ENCODE measurements at places on chromosomes 3 and 15.

DNA sequence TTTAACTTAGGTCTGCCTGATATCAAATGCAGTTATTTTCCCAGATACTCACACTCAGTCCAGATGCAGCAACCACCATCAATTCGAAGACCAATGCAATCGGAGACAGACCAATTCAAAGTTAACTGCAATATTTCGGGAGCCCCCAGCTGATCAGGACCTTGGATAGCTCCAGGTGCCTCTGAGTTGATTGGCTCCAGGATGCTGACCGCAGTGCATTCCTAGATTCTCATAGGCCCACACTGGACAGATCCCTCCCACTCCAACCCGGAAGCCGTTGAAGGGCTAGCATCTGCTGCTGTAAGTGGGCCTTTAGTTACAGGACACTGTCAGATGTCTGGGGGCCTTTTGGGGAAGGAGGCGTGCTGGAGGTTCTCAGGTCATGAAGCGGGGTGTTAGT lies 89.5 kb upstream of the ATP2B2 start:
- DNase-seq = peak; percentile 82

GRCh38 chr3:9507586-9508578 lies 45.7 kb downstream of the LHFPL4 start:
- no peak for DNase-seq

- DNase-seq = no peak
Observed at GRCh38 chr15:44796508-44796907, 60.2 kb downstream of the TRIM69 start.

GRCh38 chr3:14121859-14122258 lies 2.8 kb downstream of the CHCHD4 start:
- no peak for DNase-seq

- no peak for DNase-seq
Observed at GRCh38 chr3:14130707-14131106, 5.9 kb downstream of the TMEM43 start.

- no peak for DNase-seq
Observed at GRCh38 chr3:127014536-127015281, 31.8 kb downstream of the PLXNA1 start.

DNA sequence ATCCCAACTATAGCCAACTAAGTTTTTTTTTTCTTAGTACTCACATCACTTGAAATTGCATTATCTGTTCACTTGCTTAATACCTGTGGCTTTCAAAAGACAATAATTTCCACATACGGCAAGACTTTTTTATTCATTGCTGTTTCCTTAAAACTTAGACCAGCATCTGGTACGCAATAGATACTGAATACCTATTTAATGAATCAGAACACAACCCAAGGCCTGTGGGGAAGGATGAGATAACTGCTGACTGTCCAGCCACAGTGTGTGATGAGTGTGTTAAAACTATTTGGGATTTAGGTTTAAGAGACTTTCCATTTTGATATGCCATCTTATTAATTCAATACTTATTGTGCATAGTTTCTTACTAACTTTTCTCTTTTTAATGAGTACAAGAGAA lies 988.7 kb downstream of the NTRK3 start:
- peak; percentile 24 for DNase-seq

GRCh38 chr3:115912372-115912771 lies 289.1 kb downstream of the GAP43 start:
- DNase-seq = no peak

- DNase-seq = no peak
Observed at GRCh38 chr3:15798533-15799245, 910 bp upstream of the ANKRD28 start.

GRCh38 chr3:72460205-72461174 lies 387.8 kb downstream of the SHQ1 start:
- no peak for DNase-seq

DNA sequence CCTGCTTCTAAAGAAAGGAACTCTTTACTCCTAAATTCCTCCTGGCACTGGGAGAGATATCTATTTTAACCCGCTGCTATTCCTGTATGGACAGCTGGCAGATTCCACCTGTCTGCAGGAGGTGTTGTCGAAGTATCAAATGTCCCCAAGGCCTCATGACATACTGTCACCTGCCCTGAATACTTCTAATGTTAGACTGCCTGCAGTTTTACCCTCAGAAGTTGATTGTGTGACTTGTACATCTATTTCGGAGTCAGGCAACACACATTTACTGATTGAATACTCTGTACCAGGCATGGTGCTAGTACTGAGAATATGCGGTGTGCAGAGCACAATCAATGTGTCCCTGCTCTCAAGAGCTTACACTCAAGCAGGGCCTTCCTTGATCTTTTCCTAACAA lies 38.6 kb downstream of the PDZRN3 start:
- DNase-seq = no peak

- DNase-seq = no peak
Observed at GRCh38 chr3:145058483-145058882, 1086.9 kb downstream of the DIPK2A start.

DNA sequence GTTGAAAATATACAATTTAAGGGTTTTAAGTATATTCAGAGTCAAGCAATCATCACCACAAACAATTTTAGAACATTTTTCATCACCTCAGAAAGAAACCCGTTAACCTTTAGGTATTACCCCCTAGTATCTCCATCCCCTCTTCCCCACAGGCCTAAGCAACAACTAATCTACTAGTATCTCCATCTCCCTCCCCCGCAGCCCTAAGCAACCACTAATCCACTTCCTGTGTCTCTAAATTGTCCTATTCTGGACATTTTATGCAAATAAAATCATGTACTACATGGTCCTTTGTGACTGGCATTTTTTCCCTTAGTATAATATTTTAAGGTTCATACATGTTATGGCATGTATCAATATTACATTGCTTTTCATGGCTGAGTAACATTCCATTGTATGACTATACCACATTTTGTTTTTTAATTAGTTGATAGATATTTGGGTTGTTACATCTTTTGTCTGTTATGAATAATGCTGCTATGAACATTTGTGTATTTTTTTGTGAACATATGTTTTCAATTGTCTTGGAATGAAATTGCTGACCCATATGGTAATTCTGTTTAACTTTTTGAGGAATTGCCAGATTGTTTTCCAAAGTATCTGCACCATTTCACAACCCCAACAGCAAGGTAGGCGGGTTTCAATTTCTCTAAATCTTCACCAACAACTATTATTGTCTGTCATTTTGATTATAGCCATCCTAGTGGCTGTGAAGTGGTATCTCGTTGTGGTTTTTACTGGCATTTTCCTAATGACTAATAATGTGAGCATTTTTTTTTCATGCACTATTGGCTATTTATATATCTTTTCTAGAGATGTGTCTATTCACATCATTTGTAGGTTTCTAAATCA lies 215.6 kb upstream of the CD96 start:
- no peak for DNase-seq

DNA sequence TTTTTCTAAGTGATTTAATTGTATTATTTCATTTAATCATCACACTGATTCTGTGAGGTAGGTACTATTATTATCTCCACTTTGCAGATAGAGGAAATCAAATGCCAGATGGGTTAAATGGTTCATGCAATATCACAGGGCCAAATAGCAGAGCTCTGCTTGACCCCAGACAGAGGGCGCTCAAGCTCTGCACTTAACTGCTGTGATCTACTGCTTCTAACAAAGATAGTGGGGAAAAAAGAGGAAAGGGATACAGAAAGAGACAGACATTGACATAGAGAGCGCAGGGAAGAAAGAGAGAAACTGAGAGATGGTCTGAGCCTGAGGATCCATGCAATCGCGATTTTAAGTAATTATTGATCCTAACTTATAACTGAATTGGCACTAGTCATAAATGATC lies 279.1 kb upstream of the THRB start:
- DNase-seq = peak; percentile 52

- DNase-seq = peak; percentile 62
Observed at GRCh38 chr3:129606636-129607390, at the start of gene PLXND1. TSS of gene PLXND1 (minus strand) at chr3:129606676. CDS start at chr3:129606639, 37 bp downstream.

- DNase-seq = no peak
Observed at GRCh38 chr15:91255670-91256192, 155.7 kb downstream of the SV2B start.

GRCh38 chr3:54376939-54377578 lies 254.7 kb downstream of the CACNA2D3 start:
- no peak for DNase-seq

DNA sequence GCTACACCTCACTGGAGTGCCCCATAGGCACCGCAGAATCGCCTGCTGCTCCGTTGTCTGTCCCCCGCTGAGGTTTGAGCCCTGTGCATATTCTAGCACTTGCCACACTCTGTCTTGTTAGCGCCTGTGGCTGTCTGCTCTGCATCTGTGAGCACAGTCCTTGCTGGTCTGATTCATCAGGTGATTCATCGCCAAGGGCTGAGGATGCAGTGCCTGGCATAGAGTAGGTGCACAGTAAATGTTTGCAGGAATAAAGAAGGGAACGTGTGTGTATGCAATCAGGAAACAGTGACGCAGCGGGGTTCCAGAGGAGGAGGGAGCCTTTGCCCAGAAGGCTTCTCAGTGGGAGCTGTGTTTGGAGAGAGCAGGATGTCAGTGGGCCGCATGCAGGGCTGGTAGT lies 124.0 kb upstream of the PLXNA1 start:
- peak; percentile 90 for DNase-seq

DNA sequence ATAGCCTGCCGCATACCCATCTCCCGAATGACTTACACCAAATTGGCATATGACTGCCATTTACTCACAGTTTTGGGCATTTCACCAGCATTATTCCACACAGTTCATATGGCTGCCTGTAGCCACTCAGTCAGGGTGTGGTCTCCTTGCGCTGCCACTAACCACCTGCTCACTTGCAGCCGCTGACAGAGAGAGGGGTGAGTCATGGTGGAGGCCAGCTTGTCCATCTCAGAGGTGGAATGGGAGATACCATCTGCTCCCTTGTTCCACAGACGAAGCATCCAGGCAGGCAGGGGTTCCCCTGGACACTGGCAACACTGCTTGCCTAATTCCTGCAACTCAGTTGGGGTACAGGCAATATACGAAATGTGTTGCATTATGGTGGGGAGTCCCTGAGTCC lies 15.6 kb downstream of the CCRL2 start:
- DNase-seq = no peak

GRCh38 chr3:140323561-140323960 lies 354.3 kb upstream of the TRIM42 start:
- DNase-seq = no peak

DNA sequence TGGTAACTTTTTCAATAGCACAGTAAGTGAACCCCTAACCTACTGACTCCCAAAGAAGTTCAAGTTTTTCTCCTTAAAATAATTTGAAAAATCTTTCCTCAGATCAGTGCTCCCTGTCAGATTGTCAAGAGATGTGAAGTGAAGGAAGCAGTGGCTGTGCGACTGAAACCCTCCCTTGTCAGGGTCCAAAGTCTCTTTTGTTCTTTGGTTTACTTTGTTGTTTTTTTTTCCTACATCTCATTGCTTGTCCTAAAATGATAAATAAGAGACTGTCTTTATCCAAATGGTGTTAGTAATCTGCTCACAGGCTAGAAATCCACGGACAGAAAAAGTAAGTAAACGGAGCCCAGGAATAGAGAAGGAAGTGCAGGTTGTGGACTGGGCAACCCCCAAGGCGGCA lies 976 bp upstream of the DPPA4 start:
- no peak for DNase-seq

- peak; percentile 18 for DNase-seq
Observed at GRCh38 chr3:67653425-67654098, 850 bp downstream of the SUCLG2 start.

DNA sequence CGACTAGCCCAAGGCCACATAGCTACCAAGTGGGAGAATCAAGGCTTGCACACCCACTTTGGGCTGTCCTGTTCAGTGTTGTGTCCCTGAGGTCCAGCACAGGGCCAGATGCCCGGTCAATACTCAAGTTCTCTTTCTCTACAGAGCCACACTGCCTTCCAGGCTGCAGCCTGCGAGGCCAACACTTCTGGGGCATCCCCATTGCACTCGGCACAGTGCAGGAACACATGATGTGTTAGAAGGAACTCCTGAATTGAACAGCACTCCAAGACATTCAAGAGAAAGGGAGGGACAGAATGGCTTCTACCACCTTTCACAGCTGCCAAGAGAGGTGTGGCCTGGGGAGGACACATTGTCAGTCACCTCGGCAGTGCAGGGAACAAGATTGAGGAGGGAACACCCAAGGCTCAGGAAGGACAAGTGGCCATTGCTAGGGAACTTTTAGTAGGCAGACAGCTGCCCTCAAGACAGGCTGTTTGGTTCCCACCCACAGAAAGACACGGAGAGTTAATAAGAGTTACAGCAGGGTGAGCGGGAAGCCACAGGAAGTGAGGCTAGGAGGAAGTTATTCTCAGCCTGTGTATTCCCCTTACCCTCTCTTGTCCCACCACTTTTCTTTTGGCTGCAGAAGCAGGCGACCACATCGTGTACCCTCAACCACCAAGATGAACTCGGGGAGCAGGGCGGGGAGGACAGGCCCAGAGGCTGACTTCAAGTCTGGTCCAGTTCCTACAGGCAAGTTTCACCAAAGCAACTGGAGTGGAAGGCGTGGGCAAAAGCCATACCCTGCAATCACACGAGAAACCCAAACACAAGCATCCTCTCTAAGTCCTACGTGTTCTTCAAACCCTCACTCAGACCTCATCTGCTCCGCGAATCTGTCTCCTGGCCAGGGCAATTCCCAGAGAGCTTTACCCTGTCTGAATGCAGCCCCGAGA lies 69.4 kb downstream of the SRGAP3 start:
- DNase-seq = no peak

GRCh38 chr3:132662212-132662611 lies 2.1 kb downstream of the UBA5 start:
- DNase-seq = no peak

- DNase-seq = no peak
Observed at GRCh38 chr3:157531301-157531660, 28.1 kb upstream of the VEPH1 start.

GRCh38 chr15:40932156-40932555 lies 3.0 kb downstream of the DLL4 start:
- no peak for DNase-seq

- no peak for DNase-seq
Observed at GRCh38 chr3:186381424-186382216, 19.6 kb upstream of the DGKG start.

DNA sequence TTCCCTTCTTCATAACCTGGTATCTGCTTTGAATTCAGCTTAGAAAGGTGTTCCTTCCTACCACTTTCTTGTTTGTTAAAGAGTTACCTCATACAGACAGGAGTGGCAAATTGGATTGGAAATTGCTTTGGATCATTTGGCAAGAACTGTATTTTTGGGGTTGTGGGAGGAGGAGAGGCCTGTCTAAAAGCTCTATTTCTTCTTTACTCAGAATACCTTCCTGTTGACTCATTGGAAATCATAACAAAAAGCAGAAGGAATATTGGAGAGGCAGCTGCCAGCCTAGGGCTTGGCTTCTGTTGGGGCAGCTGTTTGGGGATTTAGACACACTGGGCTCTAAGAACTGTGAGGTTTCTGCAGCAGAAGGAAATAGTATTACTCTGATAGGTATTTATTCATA lies 14.2 kb downstream of the IQGAP1 start:
- peak; percentile 64 for DNase-seq
